Ammon's horn (tissue), 1 donor: ENCODE measurements at places on chromosomes 11 and 22.
A peak's percentile ranks its signal among the peaks of the same experiment; 100 is the strongest.

- no peak for DNase-seq
Observed at GRCh38 chr11:68581439-68581838, 102.9 kb upstream of the GAL start.

- no peak for DNase-seq
Observed at GRCh38 chr11:418343-419247, 3.8 kb upstream of the SIGIRR start.

GRCh38 chr11:12019337-12019736 lies 10.9 kb upstream of the DKK3 start:
- peak; percentile 73 for DNase-seq

DNA sequence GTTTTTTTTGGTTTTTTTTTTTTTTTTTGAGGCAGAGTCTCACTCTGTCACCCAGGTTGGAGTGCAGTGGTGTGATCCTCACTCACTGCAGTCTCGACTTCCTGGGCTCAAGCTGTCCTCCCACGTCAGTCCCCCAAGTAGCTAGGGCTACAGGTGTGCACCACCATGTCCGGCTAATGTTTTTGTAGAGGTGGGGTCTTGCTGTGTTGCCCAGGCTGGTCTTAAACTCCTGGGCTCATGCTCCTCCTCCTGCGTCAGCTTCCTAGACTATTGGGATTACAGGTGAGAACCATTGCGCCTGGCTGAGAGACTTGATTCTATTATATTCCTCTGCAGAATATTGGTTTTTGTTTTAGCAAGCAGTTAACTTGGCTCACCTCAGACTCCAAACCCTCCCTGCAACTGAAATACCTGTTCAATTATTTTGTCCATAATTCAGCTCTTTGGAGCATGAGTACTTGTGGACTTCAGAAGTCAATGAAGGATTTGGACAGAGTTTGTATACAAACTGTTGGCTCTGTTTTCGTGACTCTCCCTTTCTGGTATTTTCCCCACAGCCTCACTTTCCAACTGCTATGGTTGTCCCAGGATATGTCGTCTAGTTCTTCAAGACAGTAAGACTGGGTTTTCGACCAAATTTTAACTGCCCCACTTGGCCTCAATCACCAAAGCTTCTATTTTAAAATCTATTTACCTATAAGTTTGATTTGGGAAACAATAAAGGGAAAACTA lies 69.1 kb upstream of the ADORA2A start:
- DNase-seq, result no peak
